ENCODE measurements at places on chromosomes 13 and 19. TPM values are rescaled to one million over a fixed set of nuclear protein-coding genes. Genes with fewer than 3 reads are reported as not detected.
A peak's percentile ranks its signal among the peaks of the same experiment; 100 is the strongest.

DNA sequence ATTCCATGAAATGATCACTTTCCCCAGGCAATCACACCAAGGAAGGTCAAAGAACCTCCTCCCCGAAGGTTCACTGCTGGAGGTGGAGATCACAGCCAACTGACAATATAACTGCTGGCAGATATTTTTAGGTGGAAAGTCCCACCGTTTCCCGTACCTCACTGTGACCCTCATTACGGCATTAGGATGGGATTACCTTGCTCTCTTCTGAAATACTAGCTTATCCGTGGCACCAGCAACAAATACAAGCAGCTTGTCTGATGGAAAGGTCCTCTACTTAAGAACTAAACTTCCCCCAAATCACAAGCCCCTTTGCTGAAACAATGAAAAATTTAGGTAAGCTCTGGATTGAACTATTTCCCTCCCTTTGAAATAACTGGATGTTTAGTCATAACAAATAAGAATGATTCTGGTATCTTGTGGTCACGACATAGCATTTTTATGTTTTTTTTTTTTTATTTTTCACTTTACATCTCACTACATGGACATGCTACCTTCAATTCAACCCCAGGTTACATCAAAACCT is 178.9 kb downstream of the COL4A1 start:
- H3K27ac ChIP-seq = no peak overlapping the region
- H3K36me3 ChIP-seq = no peaks in the 10 kb centered on the region
- no peak overlapping the region for H3K4me3 ChIP-seq
- no peak for DNase-seq

Gene GSX1
- polyA plus RNA-seq = not detected

DNA sequence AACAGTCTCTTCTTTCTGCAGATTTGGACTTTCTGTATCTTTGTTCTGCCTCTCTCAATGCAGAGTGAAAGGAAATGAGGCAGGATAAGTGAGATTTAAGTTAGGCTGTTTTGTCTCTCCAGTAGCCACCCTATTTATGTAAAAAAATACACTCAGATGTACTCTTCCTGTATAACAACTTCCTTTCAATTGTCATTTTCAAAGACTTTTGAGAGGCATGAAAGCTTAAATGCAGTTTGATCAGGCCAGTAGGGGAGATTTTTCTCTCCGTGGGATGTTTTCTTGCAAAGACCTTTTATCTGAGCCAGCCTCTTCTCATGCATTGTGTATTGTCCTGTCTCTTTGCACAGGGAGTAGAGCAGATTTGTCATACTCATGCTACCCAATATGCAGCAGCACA is 166.8 kb downstream of the SLITRK5 start:
- no peak for DNase-seq
- H3K4me3 ChIP-seq = no peak overlapping the region

DNA sequence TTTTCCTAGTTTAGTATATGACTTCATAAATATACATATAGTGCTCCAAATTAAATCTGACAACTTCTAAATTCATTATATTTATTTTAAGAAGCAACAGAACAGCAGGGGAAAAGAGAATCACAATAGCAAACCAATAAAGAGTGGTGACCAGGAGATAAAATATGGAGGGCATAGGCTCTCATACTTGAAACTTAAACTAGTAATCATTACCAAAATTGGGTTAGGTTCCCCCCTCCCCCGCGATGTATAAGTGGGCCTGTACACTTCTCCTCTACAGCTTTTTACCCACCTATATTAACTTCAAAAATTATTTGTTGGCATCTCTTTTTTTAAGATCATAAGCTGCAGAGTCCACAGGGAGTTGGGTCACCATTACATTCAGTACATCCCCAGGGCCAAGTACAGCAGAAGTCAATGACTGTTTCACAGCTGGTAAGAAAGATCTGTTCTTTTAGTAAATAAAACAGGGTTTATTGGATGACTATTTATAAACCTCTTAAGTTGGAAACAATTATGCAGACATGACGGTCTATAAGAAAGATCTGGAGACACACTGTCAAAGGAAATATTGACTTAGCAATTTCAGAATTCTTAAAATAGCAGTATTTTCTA is 29.4 kb downstream of the KLF12 start:
- no peaks in the 10 kb centered on the region for H3K36me3 ChIP-seq
- H3K4me3 ChIP-seq = no peak overlapping the region
- no peak overlapping the region for H3K27ac ChIP-seq
- no peaks in the 10 kb centered on the region for H3K27me3 ChIP-seq

GRCh38 chr19:18417250-18418028 is 1.8 kb upstream of the SSBP4 start:
- H3K36me3 ChIP-seq = no peaks in the 10 kb centered on the region
- peak overlapping the region; percentile 99 for H3K27ac ChIP-seq
- H3K4me1 ChIP-seq = peaks cover 43% of the 10 kb centered on the region
- peak; percentile 83 for DNase-seq

Gene ISOC2
- 24.8 TPM for polyA plus RNA-seq

DNA sequence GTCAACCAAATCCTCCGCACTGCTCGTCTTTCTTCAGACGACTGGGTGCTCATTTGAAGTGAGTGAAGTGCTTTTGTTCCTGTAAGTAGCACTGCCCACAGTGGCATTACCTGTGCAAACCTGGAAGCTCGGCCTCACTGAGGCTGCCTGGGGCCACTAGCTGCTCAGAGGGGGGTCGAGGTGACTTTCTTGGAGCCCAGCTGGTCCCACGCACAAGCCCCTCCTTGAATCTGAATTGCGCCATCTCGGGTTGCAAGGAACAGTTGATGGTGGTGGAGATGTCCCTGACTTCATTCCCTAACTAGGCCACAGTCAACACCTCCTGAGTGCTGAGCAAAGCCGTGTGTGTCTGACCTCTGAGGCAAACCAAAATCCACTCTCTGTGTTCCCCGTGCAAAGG is 79.3 kb upstream of the GPR183 start:
- no peaks in the 10 kb centered on the region for H3K27me3 ChIP-seq
- DNase-seq = no peak
- no peak overlapping the region for H3K4me3 ChIP-seq

DNA sequence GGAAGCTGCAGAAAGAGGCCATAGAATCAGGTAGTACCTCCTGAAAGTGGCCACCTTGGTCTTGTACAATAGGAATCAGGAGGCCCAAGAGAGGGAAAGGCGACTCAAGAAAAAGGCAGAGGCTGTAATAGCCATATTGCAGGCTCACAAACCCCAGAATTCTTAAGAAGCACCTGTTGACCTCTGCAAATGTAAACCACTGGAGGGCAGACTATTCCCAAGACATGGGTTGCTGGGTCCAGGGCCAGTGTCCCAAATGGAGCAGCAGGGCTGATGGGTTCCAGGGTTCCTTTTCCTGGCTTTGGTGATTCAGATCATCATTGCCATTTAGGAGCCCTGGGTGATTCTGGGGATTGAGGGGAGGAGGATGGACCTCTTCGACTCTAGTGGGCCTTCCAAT is 167.6 kb downstream of the B3GLCT start:
- H3K4me3 ChIP-seq = no peak overlapping the region
- DNase-seq = no peak
- no peaks in the 10 kb centered on the region for H3K36me3 ChIP-seq
- no peak overlapping the region for H3K27ac ChIP-seq

Gene CERS1
- polyA plus RNA-seq = 0.23 TPM

DNA sequence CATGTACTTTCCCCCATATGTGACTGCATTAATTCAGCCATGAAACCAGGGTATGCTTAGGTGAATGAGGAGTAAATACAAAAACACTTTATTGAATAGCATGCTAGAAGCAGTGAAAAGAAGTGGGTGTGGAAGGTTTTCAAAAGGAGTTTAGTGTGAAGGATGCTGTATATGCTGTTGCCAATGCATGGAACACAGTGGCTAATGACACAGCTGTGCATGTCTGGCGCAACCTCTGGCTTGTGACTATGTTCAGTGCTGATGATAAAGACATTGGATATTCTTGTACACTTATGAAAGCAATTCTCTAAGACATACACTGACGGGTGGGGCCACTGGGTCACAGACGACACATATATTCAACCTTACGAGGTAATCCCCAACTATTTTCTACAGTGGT is 55.2 kb downstream of the SOX21 start:
- no peaks in the 10 kb centered on the region for H3K36me3 ChIP-seq
- DNase-seq = peak; percentile 30
- H3K27me3 ChIP-seq = peaks cover 7% of the 10 kb centered on the region
- H3K4me3 ChIP-seq = no peak overlapping the region
- peaks cover 8% of the 10 kb centered on the region for H3K4me1 ChIP-seq

DNA sequence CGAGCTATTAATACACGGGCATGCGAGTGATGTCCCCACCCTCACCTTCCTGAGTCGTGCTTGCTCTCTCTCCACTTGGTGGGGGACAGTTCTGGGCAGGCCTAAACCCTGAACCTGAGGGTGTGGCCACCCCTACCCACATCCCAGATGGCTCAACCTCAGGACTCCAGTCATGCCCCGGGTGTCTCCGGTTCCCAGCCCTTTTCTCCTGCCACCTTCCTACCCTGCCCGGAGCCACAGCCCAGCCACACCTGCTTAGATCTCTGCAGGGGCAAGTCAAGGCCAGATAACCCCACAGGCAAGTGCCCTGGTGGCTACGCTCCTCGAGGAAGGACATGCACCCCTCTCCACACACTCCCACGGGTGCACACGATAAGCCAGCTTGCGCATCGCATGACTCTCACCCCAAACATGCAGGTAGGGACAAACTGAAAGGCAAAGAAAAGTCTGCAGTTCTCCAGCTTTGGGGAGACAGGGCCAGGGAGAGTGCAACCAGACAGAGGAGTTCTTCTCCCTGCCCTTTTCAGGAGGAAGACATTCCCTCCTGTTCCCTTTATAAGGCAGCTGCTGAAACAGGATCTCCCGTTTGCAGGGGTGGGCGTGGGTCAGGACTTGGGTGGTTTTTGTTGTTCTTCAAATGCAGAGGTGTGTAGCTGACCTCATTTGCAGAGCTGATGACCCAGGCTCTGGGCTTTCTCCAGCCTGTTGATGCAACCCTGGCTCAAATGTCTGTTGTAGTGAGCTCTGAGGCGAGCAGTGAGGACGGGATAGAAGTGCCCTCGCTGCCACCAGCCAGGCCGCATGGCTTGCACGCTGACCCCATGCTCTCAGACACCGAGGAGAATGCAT is 88.6 kb downstream of the DPF1 start:
- no peak overlapping the region for H3K27ac ChIP-seq
- DNase-seq = peak; percentile 11
- no peaks in the 10 kb centered on the region for H3K27me3 ChIP-seq
- no peak overlapping the region for H3K4me3 ChIP-seq
- H3K36me3 ChIP-seq = no peaks in the 10 kb centered on the region

GRCh38 chr13:51738226-51738905 is 65.6 kb downstream of the DHRS12 start:
- H3K27me3 ChIP-seq = no peaks in the 10 kb centered on the region
- H3K4me1 ChIP-seq = no peaks in the 10 kb centered on the region
- no peak for DNase-seq
- no peak overlapping the region for H3K4me3 ChIP-seq
- no peaks in the 10 kb centered on the region for H3K36me3 ChIP-seq

DNA sequence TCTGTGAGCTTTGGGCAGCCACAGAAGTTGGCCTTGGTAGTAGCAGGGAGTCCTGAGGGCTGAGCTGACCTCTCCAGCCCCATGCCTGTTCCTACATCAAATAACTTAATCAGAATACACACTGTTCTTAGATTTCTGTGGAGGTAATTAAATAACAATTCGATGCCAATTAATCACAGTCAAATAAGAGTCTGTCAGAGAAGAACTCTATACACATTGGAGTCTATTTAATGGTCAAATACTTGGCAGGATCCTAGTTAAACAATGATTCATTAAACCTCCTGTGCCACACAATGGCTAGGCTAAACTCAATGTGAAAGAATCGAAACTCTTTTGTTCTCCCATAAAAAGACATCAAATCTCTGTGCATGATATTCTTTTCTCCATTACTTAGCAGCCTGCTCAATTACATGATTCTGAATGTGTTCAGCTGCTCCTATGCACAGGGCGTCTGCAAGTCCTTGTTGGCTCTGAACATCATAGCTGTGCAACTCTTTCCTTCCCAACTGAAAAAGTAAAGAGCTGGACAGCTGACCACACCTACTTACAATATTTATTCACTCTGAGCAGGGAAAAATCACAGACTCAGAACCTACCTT is 173.1 kb downstream of the ABCC4 start:
- no peaks in the 10 kb centered on the region for H3K4me1 ChIP-seq
- peak; percentile 2 for DNase-seq
- no peak overlapping the region for H3K27ac ChIP-seq
- no peak overlapping the region for H3K4me3 ChIP-seq
- H3K27me3 ChIP-seq = no peaks in the 10 kb centered on the region
- no peaks in the 10 kb centered on the region for H3K36me3 ChIP-seq

DNA sequence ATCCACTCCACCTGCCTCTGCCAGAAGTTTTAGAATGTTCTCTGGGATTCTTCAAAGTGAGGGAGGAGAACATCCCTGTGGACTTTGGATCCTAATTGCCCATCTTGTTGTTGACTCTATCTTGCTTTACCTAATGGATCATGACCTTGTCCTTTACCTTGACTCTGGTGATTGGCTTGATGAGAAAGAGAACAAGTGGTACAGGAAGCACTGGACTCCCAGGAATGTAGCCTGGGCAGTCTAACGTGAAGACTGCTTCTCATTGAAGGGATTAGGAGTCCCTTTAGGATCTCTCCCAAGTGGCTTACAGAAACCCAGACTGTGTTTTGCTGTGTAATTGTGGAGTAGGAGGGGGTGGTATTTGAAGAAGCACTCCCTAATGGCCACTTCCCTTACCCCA is 63.9 kb downstream of the SLC10A2 start:
- no peaks in the 10 kb centered on the region for H3K36me3 ChIP-seq
- no peaks in the 10 kb centered on the region for H3K27me3 ChIP-seq
- no peak overlapping the region for H3K27ac ChIP-seq
- DNase-seq = no peak

Gene ECSIT
- polyA plus RNA-seq = 19.3 TPM

Gene ZNF177
- polyA plus RNA-seq = 1.0 TPM

GRCh38 chr13:20128459-20128931 is 32.4 kb downstream of the GJA3 start:
- H3K4me1 ChIP-seq = peaks cover 11% of the 10 kb centered on the region
- H3K27me3 ChIP-seq = no peaks in the 10 kb centered on the region
- H3K36me3 ChIP-seq = no peaks in the 10 kb centered on the region

Gene TMEM59L
- 0.23 TPM for polyA plus RNA-seq

- no peak for DNase-seq
- H3K4me3 ChIP-seq = no peak overlapping the region
- H3K27me3 ChIP-seq = no peaks in the 10 kb centered on the region
- no peak overlapping the region for H3K27ac ChIP-seq
- H3K4me1 ChIP-seq = no peaks in the 10 kb centered on the region
These were observed 13.8 kb upstream of the NPAS1 start for GRCh38 chr19:47005873-47006272.

GRCh38 chr19:10315335-10316214 is at the start of gene FDX2:
Gene FDX2, minus strand, starts transcription at chr19:10316015. Its CDS starts 19 bp downstream, at chr19:10315996.
- no peaks in the 10 kb centered on the region for H3K27me3 ChIP-seq
- DNase-seq = peak; percentile 72
- H3K4me1 ChIP-seq = no peaks in the 10 kb centered on the region
- peak within 1 kb of the TSS; percentile 93 for H3K4me3 ChIP-seq
- H3K27ac ChIP-seq = peak within 1 kb of the TSS; percentile 40

Gene ZNF581
- 9.2 TPM for polyA plus RNA-seq

GRCh38 chr19:30263830-30264381 is 108.3 kb upstream of the ZNF536 start:
- no peaks in the 10 kb centered on the region for H3K36me3 ChIP-seq
- H3K27ac ChIP-seq = no peak overlapping the region
- no peaks in the 10 kb centered on the region for H3K4me1 ChIP-seq
- no peaks in the 10 kb centered on the region for H3K27me3 ChIP-seq
- DNase-seq = no peak
- no peak overlapping the region for H3K4me3 ChIP-seq

Data from fibroblast of lung (primary cell).